ENCODE measurements at places on chromosomes 7 and 10.

DNA sequence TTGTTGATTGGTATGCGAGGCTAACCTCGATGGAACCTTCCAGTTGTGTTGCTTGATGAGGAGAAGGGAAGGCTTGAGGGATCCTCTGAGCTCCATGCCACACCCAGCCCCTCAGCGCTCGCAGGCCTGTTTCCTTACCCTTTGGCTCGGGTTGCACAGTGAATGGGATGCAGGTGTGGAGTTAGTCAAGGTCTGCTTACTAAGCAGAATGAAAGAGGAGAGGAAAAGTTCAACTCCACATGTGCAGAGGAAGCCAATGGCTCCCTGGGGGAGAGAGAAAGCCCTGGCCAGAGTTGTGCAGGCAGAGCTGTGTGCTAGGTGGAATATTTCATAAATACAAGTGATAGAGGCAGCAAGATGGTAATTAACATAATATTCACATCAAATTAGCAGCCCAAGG lies 85.5 kb downstream of the JCAD start:
- DNase-seq = no peak

- peak; percentile 68 for DNase-seq
These were observed 179.2 kb upstream of the MBL2 start for GRCh38 chr10:52951824-52952223.

- peak; percentile 92 for DNase-seq
These were observed 31.8 kb upstream of the PRSS1 start for GRCh38 chr7:142717453-142717852.

GRCh38 chr7:24836084-24836483 lies 78.8 kb upstream of the GSDME start:
- DNase-seq = peak; percentile 36

DNA sequence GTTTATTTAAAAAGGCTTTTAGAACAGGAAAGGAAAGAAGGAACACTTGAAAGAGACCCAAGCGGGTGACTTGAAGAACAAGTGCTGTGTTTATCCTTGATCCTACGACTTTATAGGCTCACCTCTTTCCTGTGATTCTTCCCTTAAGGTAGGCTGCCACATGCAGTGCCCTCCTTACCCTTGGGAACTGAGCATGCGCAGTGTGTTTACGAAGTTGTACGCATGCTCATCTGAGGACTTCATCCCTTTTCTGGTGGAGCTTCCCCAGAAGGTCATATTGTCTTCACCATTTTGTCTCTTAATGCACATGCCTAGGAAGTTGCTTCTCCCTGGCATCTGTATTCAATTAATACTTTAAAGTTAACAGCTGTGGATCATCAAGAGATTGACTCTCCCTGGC lies 49.9 kb upstream of the VOPP1 start:
- no peak for DNase-seq

GRCh38 chr7:90988516-90988915 lies 275.7 kb upstream of the FZD1 start:
- no peak for DNase-seq

DNA sequence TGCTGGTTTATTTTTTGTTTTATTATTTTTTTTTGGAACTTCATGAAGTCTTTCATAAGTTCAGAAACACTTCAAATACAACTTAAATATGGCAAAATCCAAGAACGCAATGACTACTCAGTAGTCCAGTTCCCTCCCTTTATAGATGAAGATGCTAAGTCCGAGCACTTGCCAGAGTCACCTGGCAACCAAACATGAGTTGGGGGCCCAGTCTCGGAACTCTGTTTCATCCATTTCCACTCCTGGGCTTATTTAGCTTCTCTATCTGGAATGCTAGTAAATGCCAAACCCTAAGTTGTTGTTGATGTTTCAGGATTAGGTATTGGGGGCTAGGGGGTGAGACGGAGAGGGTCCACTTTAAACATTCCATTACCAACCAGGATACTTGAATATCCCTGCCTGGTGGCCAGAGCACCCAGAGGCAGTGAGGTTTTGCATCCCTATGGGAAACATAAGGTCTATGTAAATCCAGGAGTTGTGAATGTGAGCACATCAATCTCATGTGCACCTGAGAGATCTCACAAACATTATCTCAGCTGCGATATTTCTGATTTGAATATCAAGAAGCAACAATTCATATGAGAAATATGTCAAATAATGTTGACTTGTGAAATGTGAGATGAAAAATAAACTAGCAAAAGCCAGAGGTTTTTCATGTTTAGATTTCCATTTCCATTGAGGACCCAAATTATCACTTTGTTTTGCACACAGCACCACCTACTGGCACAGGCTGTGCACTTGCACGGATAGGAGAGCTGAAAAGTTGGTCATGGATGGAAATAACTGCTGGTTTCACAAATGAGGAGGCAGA lies 129.3 kb downstream of the PKD1L1 start:
- DNase-seq = peak; percentile 86

DNA sequence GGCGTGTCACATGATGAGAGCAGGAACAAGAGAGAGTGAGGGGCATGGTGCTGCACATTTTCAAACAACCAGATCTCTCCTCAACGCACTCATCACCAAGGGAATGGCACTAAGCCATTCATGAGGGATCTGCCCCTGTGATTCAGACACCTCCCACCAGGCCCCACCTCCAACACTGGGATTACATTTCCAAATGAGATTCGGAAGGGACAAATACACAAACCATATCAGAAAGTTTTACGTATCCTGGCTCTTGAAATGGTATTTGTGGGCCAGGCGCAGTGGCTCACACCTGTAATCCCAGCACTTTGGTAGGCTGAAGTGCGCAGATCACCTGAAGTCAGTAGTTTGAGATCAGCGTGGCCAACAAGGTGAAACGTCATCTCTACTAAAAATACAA lies 189.4 kb downstream of the PLXDC2 start:
- no peak for DNase-seq

DNA sequence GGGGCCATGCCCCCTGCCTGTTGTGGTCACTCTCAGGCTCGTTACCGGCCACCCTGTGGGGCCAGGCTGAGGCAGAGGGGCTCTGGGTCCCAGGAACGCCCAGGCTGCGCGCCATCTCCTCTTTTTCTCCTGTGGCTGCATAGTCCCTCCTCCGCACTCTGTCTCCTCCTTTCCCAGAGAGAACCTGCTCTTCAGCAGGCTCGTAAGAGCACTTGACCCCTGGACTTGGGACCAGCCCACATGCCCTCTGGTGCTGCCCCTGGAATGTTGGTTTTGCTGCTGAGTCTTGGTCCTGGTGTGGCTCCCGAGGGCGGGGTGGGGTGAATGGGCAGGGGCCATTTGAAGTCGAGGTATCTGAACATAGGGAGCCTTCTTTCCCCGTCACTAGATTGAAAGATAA lies 6.6 kb upstream of the BHLHA15 start:
- no peak for DNase-seq

DNA sequence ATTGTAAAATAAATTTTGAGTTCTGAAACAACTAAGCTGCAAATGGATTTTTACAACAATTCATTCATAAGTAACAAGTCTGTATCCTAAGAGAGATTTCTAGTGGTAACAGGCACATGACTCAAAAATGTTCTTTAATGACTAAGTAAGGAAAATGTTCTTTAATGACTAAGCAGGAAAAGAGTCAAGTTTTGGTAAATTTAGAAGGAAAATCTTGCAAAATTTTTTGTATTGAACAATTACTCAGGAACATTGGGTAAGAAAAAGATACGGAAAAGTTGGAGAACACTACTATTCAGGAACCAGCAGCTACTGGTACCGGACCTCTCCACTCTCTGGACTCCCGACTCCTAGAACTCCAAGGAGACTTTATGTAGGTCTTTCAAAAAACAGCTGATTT lies 33.5 kb downstream of the HYCC1 start:
- DNase-seq = no peak

DNA sequence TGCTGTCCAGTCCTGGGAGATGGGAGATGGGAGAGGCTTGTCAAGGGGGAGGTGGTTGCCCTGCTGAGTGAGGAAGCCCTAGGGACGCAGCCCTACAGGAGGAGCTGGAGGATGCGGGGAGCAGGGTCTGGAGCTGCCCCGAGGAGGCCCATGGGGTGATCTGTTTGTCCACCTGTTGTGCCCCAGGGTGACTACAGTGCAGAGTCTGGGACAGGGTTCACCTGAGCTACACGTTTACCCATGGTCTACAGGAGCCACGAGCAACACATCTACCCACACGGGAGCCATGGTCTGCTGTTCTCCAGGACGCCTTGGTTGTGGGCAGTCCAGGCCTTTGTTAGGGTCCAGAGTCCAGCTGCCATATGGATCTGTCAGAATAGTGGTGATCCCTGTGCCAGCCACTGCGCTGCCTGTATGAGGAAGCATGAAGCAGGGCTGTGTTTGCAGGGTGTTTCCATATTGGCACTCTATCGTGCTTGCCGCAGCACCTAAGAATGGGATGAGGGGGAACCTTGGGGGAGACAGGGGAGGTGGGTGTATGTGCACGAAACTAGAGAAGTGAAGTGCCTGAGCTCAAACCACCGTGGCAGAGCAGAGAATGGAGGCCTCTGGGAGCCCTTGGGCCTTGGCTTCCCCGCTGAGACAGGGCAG lies 23.7 kb downstream of the ZNF775 start:
- DNase-seq = no peak

GRCh38 chr7:30468041-30468440 lies 10.5 kb downstream of the NOD1 start:
- DNase-seq = peak; percentile 51

- DNase-seq = no peak
These were observed 91.6 kb upstream of the CXCL12 start for GRCh38 chr10:44476409-44477045.

DNA sequence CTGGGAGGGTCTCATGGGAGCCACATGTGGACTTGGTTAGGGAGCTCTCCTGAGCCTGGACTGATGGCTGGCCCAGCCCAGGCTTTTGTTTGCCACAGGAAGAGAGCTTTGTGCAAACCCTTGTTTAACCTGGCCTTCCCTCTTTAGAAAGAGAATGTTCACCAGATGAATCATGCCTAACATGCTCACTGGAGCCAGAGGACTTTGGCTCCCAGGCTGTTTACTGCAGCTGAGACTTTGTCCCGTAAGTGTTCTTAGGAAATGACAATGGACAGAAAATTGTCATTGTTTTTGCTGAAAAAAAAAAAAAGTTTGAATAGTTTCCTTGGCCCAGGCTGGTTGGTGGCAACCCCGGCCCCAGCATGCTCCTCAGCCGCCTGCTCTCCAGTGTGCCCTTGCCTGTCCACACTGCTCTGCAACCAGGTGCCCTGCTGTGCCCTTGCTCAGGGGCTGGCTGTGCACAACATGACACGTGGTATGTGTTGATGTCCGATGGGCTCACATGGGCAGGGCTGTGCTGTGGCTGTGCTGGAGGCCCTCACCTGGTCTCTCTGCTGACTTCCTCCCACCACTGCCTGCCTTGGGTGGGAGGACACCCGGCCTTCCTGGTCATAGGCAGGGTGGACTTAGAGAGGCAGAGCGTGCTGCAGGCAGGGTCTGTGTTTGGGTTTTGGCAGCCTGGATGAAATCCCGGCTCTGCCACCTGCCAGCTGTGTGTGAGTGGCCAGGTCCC lies 215.3 kb upstream of the ZNF32 start:
- DNase-seq = no peak

DNA sequence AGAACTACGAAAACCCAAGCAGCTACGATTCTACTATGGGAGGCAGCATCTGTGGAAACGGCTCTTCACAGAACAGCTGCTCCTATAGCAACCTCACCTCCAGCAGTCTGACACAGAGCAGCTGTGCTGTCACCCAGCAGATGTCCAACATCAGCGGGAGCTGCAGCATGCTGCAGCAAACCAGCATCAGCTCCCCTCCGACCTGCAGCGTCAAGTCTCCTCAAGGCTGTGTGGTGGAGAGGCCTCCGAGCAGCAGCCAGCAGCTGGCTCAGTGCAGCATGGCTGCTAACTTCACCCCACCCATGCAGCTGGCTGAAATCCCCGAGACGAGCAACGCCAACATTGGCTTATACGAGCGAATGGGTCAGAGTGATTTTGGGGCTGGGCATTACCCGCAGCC lies 81.6 kb upstream of the SAMD8 start:
- no peak for DNase-seq

DNA sequence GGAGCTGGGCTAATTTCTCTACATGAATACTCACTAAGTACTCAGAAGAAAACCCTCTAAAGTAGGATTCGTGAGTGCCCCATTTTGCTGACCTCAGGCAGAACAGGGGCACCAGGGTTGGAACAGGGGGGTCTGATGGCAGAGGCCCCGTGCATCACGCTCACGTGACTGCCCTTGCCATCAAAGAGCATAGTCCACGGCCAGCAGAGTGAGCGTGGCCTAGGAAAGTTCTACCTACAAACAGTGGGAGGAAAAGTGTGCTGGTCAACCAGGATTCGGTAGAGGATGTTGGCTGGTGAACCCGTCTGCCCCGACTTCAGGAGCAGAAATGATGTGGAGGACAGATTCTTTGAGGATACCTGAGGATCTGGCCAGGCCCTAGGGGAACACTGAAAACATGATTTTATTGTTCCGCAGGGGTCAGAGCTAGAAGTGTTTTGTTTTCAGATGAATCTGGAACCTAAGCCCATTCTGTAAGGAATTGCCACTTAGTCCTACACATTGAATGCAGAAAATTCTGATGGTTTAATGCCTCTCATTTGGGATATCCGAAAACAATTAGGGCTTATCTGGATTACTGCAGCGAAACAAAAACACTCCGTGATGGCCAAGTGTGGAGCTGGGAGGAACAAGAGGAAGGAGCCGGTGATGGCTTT lies 138.8 kb upstream of the SHH start:
- no peak for DNase-seq

- DNase-seq = no peak
These were observed 18.6 kb downstream of the ST7 start for GRCh38 chr7:116971869-116972268.

DNA sequence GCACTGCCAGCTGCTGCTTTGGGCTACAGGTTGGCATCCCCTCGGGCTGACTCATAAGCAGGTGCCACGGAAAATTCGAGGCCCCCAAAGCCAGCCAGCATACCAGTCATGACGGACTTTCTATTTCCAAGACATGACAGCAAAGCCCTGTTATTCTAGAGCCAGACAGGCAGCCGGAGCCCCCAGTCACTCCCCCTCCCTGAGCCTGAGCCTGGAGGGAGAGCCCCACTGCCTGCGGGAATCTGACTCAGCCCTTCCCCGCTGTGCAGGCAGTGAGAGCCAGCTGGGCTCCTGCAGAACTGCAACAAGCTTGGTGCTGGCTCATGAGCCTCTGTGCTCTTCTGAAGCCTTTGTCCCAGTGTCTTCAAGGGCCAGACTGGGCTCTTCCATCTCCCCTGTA lies 15.8 kb downstream of the BTBD16 start:
- DNase-seq = no peak

DNA sequence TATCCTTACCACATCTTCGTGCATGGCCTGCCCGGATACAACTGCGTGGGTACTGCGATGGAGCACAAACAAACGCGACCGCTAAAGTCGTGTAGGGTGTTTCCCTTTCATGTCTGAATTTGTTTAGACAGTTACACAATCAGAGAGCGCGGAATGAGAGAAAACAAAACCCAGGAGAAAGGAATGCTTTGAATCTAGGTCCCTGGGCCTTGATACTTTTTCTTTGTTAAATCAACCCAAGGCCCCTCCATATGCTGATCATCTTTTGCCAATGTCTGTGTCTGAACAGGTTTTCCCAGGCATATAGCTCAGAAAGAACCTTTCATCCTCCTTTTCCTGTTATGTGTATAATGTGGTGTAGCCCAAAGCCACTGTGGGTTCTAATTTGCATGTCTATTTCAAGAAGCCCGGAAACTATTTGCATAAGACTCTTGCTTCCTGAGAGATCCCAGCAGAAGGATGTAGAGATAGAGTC lies 145.8 kb downstream of the FRMD4A start:
- peak; percentile 66 for DNase-seq

Measured in common myeloid progenitor, CD34-positive (primary cell).